Stimulated activated CD4-positive, alpha-beta T cell treated with anti-CD3 and anti-CD28 coated beads, Interleukin-15, amount 100 ng/mL, for 24 hours (primary cell): ENCODE measurements at places on chromosomes 6 and 20.

- no peak for DNase-seq
Measured at GRCh38 chr6:74458536-74458935, 747.3 kb downstream of the COL12A1 start.

DNA sequence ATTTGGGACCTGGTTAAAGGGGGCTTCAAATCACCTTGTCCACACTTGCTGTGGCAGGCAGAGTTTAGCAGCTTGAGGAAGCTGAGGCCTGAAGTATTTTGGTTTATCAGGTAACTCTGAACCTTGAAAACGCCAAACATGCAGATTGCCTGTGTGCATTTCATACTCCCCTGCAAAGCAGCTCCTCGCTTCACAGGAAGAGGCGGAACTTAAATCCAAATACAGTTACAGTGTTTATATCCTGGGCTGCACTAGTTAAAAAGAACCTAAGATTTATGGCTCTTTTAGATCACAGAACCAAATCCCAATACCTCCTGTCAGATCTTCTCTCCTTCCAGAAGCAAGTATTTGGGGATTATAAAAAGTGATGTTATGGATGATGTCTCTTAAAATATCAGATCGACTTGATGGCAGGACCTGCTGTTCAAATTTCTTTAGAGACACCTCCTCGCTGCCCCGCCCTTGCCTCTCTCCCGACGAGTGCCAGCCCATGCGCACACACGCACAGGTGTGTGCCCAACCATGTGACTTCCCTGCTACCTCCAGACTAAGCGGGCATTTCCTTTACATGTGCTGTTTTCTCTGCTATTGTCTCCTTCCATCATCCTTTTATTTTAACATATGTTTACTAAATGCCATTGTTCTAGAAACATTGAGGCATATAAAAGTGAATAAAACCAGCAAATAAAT, 224.6 kb upstream of the FOXQ1 start:
- DNase-seq: no peak

GRCh38 chr6:148507774-148508173, 165.1 kb downstream of the SASH1 start:
- DNase-seq: no peak

DNA sequence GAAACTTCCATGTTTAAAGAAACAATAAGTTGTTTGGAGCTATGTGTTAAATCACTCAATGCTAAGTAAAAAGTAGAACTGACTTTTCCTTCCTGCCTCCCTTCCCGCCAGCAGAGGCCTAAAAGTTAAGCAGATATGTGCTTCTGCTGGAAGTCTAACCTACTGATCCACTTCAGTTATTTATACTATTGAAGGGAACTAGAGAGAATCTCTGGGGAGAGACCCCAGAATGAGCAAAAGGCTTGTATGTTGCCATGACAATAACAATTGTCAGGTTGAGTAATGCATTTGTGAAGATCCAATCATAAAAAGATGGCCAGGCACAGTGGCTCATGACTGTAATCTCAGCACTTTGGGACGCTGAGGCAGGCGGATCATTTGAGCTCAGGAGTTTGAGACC, 24.7 kb downstream of the MGME1 start:
- DNase-seq: no peak

- DNase-seq: no peak
Measured at GRCh38 chr6:166343150-166343487, 774 bp upstream of the SFT2D1 start.

DNA sequence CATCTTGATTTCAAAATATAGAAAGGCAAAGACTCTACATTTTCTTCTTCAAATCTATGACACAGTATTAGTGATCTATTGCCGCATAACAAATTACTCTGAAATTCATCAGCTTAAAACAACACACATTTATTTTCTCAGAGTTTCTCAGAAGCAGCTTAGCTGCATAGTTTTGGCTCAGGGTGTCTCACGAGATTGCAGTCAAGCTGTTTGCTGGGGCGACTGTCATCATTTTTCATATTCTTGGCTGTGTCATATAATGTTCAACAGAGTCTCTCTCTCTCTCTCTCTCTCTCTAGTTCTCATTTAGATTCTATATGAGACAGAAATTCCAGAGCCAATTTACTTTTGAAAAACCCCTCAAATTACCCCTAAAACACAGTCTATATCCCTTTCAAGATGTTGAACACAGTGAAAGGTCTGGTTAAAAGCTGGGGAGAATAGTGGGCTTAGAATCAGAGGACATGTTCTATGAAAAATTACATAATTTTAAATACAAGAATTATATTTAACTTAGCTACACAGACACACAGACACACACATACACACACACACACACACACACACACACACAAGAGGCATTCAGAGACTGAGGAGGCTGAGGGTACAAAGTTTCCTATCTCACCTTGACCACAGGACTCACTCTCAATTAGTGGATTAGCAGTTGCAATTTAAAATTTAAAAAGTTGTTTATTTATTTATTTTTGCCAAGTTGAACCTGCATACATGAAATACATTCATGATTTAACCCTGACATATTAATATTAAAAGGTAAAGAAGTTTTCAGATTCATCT, 86.7 kb downstream of the MKKS start:
- DNase-seq: no peak

- no peak for DNase-seq
Measured at GRCh38 chr6:46103441-46104115, 26.2 kb upstream of the ENPP4 start.
